ENCODE measurements at places on chromosomes 4 and X.

DNA sequence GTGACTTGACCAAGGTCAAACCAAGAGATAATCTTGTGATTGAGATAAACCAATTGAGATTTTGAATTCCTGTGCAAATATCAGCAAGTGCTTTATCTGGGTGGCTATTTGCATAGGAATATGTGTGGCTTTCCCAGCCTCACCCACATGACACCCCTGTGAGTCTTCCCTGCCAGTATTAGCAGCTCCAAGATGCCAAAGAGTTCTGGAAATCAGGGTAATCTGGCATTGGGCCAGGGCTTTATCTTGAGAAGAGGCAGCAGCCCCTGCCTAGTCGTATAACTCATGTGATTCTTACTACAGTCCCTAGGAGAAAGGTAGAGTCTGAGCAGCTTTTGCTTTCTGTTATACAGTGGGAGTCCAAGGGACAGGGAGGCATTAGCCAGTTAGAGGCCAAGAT is 87.7 kb downstream of the RLIM start:
- DNase-seq: no peak

GRCh38 chrX:153909024-153909979 is 4.8 kb downstream of the AVPR2 start:
- DNase-seq: no peak

- DNase-seq: no peak
Observed at GRCh38 chr4:83709627-83710026, 173.7 kb downstream of the GPAT3 start.

- no peak for DNase-seq
Observed at GRCh38 chrX:103793545-103793940, 16.9 kb downstream of the PLP1 start.

DNA sequence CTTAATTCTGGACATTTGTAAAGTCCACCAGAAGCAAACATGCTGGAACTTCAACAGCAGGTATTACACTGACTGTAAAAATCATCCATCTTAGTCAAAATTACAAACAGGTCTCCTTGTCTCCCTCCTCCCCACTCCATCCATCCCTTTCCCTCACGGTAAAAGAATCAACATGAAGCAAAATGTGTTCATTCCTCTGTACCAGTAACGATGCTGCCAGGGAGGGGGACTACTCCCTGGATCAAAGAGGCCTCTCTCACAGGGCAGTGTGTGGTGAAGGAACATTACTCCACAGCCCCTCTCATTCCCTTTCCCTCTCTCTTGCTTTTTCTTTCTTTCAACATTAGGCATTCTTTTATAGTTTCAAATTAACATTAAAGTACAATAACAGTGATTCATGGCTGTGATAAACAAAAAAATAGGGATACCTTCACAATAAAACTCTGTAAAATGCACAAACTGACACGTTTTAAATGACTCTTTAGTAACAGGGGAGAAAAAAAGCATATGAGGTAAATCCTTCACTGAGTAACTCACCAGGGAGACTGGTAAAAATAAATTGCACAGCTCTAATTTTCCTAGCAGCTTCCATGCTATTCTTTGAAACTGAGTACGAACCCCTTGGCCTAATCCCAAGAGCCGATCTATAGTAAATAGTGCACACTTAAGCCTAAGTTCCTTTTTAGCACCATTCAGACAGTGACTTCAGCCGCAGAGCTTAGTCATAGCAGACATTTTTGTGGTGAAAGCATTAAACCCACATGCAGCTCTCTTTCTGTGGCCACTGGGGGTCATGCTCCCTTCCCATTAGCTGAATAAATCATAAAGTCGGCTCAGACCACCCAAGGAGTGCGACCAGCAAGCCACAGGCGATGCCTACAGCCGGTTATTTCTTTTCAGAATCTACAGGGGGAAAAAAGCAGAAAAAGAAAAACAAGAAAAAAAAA is 215.6 kb upstream of the GYPA start:
- no peak for DNase-seq

- DNase-seq: no peak
Observed at GRCh38 chr4:55159851-55160250, 34.5 kb upstream of the KDR start.

DNA sequence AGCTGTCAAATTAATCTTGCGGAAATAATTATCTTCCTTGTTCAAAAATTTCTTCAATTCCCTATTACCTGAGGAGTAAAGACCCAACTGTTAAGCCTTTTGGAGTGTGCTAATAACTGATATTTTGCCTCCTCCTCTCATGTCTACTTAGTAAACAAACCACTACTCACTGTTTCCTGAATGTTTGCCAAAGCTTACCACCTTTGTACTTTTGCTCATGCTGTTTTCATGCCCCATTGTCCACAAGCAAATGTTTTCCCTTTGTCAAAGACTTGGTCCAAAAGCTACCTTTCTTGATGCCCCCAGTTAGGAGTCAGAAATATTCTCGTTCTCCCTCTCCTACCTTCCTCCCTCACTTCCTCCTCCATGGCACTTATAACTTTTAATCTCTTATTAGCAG is 226.1 kb downstream of the ENOX2 start:
- DNase-seq: no peak

GRCh38 chr4:151324124-151324751 is 1.2 kb downstream of the SH3D19 start:
- DNase-seq: no peak

- DNase-seq: no peak
Observed at GRCh38 chr4:151610229-151610628, 150.6 kb downstream of the GATB start.

- no peak for DNase-seq
Observed at GRCh38 chr4:77273412-77273811, 116.4 kb downstream of the CCNG2 start.

DNA sequence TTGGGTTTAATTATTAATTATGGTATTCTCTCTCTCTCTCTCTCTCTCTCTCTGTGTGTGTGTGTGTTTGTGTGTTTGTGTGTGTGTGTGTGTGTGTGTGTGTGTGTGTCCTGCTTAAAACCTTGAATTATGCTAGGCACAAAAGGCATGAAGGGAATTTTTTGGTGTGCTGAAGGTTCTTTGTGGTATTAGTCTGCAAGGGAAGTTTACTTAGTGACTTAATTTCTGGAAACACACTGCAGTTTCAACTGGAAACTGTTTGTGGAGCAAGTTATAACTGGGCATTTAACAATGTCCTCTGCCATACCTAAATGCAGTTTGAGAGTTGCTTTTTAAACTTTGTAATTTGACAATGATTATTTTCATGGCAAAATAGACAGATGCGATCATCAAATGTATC is 111.7 kb downstream of the FRMPD4 start:
- DNase-seq: no peak

DNA sequence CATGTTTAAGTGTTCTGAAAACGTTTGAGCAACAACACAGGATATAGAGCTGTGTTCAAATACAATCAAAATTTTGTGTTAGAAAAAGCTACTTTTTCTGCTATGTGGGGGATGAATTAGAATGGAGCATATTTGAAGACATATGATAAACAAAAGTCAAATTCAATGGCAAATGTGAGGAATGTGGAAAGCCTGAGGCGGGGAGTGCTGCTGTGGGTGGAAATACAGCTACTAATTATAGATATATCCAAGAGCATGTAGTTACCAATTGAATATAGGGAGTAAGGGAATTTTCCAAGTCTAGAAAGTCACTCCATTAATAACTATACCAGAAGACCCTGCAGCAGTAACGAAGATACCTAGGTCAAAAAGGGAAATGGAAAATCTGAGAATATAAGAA is 2370.4 kb upstream of the TENM3 start:
- no peak for DNase-seq

GRCh38 chr4:131001371-131001770 is 1905.4 kb downstream of the C4orf33 start:
- no peak for DNase-seq

DNA sequence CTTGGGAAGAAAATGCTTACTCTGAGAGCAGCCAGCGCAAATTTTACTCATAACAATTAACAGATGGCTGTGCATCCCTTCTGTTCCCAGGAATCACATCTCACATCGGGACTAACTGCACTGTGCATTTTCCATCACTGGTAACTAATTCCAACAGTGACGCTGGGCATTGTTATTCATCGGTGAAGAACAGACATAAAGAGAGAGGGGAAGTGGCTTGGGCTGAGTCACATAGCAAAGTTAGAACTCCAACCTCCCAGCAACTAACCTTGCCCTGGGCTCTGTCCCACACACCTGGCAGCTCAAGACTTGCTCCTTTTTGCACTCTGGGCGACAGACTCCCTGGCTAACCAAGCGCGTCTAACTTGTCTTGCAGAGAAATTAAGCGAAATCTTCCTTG is 6.4 kb upstream of the LONRF3 start:
- DNase-seq: no peak

GRCh38 chrX:17967888-17968287 is 106.8 kb upstream of the RAI2 start:
- no peak for DNase-seq

GRCh38 chrX:7117587-7117986 is 29.9 kb upstream of the STS start:
- DNase-seq: no peak

- no peak for DNase-seq
Observed at GRCh38 chrX:68372665-68373064, 60.6 kb downstream of the OPHN1 start.

DNA sequence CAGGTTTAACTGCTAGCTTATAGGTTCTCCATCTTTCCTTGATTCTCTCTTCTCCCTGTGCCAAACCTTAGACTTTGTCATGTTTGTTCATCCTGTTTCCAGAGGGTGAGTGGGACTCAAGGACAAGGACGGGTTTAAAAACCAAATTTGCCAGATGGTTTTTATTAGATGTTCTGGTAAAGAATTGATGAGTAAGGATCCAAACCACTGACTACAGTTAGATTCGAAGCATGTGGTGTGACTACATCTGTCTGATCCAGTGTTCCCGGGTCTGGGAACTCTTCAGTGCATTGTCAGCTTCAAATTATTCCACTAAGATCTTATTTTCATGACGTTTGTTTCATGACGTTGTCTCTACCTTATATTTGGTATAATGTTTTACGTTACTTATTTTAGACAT is 37.5 kb downstream of the MTMR1 start:
- no peak for DNase-seq

GRCh38 chr4:89463341-89463740 is 155.7 kb upstream of the GPRIN3 start:
- no peak for DNase-seq

DNA sequence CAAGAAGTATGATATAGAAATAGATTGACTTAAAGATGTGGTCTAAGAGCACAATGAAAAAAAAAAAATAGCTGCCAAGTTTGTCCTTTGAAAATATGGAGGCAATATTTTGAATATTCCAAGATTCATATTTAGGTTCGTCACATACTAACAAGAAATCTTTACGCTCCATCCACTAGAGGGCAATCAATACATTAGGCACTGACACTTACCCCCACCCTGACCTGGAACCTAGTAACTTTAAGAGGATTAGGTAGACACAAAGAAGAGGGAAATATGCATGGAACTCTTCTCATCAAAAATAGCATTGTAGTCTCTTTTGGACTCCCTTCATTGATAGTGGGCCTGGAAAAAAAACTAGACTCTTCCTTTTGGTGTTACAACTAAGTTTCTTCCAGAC is 1108.1 kb downstream of the PCDH19 start:
- no peak for DNase-seq

DNA sequence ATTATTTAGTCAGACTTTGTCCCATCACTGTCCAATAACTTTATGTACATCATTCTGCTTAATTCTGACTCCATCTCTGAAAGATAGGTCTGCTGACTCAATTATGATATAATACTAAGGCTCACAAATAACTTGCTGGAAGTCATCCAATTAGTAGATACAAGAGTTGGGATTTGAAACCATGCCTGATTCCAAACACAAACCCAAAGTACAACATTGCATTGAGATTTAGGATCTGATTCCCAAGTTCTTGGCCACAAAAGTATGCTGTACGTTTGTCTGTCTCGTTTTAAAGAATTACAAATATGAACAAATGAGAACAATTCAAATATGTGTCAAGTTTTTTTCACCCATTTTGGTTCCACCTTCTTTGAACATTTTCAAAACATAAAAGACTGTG is 108.8 kb downstream of the AMELX start:
- DNase-seq: no peak

GRCh38 chr4:17667253-17667652 is 52.8 kb downstream of the MED28 start:
- no peak for DNase-seq

GRCh38 chr4:6379767-6380745 is 92.4 kb downstream of the PPP2R2C start:
- DNase-seq: no peak

DNA sequence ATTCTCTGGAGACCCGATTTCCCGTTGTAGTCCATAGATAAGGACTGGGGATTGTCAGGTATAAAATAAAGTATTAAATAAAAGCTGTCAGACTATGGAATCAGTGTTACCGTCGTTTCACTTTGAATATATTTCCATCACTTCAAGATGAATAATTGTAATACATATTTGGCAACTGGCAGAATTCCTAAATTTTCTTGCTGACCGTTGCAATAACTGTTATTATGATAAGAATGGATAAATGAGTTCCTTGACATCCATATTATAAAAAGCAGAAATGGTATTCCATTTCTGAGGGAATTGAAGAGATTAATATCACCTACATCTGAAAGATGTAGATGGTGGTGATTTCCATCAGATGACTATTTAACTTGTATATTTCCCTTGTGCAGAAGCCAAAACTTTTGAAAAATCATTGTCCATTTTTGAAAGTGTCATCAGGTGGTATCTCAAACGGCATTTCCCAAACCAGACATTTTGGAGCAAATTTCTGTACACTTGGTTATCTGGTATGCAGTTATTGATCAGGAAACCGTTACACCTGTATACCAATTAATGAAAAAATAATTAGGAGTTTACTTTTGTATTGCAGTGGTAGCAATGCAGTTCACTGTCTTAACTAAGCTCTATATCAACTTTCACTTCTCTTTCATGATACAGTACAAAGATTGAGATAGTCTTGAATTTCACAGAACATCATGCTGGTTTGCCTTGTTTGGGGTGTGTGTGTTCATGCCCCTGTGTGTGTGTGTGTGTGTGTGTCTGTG is 878.5 kb downstream of the PCDH18 start:
- no peak for DNase-seq

- no peak for DNase-seq
Observed at GRCh38 chrX:129071390-129071789, 451.9 kb downstream of the SMARCA1 start.

GRCh38 chr4:108570993-108571569 is 49.3 kb upstream of the RPL34 start:
- DNase-seq: no peak

All from activated CD8-positive, alpha-beta memory T cell treated with anti-CD3 and anti-CD28 coated beads for 4 hours (primary cell).